ENCODE measurements at places on chromosomes 5 and 9.

DNA sequence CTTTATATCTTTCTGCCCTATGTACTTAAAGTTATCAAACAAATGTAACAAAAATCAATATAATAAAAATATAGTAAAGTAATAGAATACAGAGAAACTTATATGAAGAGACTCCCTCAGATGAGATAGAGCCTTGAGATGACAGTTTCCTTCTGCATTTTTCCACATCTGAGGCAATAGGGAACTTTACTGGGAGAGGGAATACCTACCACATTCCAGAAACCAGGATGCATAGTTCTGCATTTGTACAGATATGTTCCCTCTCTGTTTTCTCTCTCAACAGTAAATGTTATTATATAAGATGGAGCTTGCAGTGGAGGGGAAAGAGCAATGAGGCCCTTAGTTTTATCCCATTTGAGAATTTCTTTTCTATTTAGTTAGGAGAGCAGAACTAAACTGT lies 109.6 kb upstream of the KCNN2 start:
- no peaks in the 10 kb centered on the region for H3K36me3 ChIP-seq
- H3K4me1 ChIP-seq, result no peaks in the 10 kb centered on the region
- no peak overlapping the region for H3K4me3 ChIP-seq
- no peak for DNase-seq
- H3K27me3 ChIP-seq, result no peaks in the 10 kb centered on the region

- H3K27ac ChIP-seq, result no peak overlapping the region
- no peak for DNase-seq
- H3K4me1 ChIP-seq, result no peaks in the 10 kb centered on the region
- no peaks in the 10 kb centered on the region for H3K36me3 ChIP-seq
Observed at GRCh38 chr9:37017546-37017945, 16.5 kb downstream of the PAX5 start.

DNA sequence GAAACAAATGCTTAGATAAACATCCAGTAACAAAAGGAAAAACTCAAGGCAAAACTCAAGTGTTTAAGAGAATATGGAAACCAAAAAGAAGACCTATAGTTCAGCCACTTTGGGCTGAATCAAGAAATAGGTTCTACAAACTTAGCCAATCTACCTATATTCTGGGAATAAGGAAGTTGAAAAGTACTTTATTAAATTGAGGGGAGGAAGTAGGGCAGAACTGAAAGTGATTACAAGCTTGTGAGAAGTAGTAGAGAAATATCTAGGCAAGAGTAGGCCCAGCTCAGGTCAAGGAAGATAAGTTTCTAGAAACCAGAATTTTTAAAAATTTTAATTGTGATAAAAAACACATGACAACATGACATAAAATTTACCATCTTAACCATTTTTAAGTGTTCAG lies 384.8 kb upstream of the PCSK5 start:
- H3K36me3 ChIP-seq, result no peaks in the 10 kb centered on the region
- DNase-seq, result no peak
- no peaks in the 10 kb centered on the region for H3K4me1 ChIP-seq
- no peak overlapping the region for H3K27ac ChIP-seq

DNA sequence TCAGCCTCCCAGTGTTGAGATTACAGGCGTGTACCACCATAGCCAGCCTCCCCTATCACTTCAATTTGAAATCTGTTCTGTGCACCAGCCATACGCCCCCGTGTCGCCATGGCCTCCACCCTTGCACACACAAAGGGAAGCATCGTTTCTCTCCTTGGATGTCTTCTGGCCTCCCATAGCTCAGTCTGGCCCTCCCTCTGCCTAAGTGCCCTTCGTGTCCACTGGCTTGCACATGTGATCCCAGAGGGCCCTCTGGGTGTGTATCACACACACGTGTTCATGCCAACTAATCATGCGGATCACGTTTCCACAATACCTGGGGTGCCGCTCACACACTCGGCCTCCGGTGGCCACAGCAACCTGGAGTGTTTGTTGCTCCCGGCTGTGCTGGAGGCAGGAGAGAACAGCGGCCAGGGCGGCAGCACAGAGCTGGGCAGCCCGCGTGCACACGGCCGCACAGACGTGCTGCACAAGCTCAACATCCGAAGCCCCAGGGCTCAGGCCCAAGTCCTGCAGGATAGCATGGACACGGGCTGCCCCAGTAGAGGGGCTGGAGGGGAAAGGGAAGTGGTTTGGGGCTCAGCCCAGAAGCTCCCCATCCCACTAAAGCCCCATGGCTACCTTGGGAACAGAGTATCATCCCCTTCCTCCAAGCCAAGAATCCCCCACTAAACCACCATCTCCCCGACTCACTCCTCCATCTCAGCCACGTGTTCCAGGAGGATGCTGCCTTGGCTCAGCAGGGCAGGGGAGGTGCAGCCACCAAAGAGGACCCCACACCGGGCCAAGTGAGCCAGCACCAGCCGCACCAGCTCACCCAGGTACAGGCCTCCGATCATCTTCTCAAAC lies 10.9 kb downstream of the HK3 start:
- H3K27ac ChIP-seq, result no peak overlapping the region
- H3K27me3 ChIP-seq, result no peaks in the 10 kb centered on the region
- DNase-seq, result no peak
- H3K4me1 ChIP-seq, result peaks cover 8% of the 10 kb centered on the region
- H3K36me3 ChIP-seq, result no peaks in the 10 kb centered on the region

DNA sequence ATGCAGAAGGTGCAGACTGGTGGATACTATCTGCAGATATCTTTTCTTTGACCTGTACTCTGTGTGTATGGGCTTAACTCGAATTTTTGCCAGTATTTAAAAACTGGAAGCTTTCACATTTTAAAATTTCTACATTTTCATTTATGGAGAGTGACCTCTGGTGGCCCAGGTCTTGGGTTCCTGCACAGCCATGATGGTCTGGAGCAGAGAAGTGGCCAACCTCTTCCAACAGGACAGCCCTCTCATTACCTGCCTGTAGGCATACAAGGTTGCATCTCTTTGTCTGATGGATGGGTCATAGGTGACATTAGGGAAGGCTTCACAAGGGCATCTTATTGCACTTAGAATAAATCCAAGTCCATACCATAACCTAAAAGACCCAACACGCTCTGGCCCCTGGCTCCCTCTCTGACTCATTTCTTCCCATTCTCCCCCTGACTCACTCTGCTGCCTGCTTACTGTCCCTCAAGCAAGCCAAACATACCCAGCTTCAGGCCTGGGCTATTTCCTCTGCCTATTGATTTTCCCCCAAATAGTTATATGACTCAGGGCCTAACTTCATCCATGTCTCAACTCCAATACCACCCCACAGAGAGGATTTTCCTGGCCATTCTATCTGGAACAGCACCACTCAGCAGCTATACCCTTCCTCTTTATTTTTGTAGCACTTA lies 113.3 kb upstream of the SLC1A3 start:
- H3K4me1 ChIP-seq, result no peaks in the 10 kb centered on the region
- H3K4me3 ChIP-seq, result no peak overlapping the region
- no peak overlapping the region for H3K27ac ChIP-seq
- DNase-seq, result no peak
- H3K27me3 ChIP-seq, result peaks cover 6% of the 10 kb centered on the region

- H3K4me3 ChIP-seq, result peak overlapping the region; percentile 12
- H3K27me3 ChIP-seq, result no peaks in the 10 kb centered on the region
- DNase-seq, result no peak
- peaks cover 66% of the 10 kb centered on the region for H3K4me1 ChIP-seq
- peak overlapping the region; percentile 41 for H3K27ac ChIP-seq
Observed at GRCh38 chr5:40490464-40491111, 189.1 kb upstream of the PTGER4 start.

- H3K27me3 ChIP-seq, result no peaks in the 10 kb centered on the region
- no peaks in the 10 kb centered on the region for H3K4me1 ChIP-seq
- no peak overlapping the region for H3K4me3 ChIP-seq
- H3K27ac ChIP-seq, result no peak overlapping the region
- no peak for DNase-seq
Observed at GRCh38 chr5:147732291-147732883, 50.1 kb downstream of the JAKMIP2 start.

DNA sequence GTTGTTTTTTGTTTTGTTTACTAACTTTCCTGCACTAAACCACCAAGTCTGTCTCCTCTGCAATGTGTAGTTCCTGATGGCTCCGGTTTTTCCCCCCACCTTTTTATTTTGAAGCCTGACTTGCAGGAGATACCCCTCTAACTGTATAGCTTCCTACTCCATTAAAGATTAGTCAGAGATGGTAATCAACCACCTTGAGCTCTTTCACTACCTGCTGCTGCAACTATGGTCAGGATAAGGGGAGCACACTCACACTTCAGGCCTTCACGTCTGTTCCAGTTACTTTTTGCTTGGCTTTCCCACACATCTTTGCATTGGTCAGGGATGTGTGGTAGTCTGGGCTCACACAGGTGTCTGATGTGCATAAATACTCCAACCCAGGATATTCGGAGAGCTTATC lies 63.4 kb downstream of the NR6A1 start:
- H3K36me3 ChIP-seq, result no peaks in the 10 kb centered on the region
- H3K27me3 ChIP-seq, result peaks cover 15% of the 10 kb centered on the region
- no peak overlapping the region for H3K27ac ChIP-seq

GRCh38 chr5:2900360-2900759 lies 148.9 kb upstream of the IRX2 start:
- no peak overlapping the region for H3K27ac ChIP-seq
- H3K4me1 ChIP-seq, result no peaks in the 10 kb centered on the region
- H3K27me3 ChIP-seq, result no peaks in the 10 kb centered on the region
- no peaks in the 10 kb centered on the region for H3K36me3 ChIP-seq
- no peak overlapping the region for H3K4me3 ChIP-seq

DNA sequence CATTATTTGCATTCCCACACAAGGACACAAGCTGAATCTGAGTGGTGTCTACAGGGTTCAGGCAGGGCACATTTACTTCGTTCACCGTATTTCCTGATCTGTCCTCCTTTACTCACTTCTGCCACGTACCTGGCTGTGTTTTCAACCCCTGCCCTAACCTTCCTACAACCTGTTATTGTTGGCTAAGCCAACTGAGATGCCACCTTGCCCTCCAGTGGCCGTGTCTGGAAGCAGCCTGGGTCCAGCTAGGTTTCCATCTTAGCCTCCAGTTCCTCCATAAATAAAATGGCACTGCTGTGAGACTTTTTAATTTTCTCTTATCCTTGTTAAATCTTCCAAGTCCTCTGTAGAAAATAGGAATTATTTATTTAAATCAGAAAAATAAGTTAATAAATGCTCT lies 64.8 kb downstream of the ATP10B start:
- H3K36me3 ChIP-seq, result no peaks in the 10 kb centered on the region
- peak; percentile 21 for DNase-seq
- no peaks in the 10 kb centered on the region for H3K4me1 ChIP-seq
- H3K27ac ChIP-seq, result no peak overlapping the region
- no peak overlapping the region for H3K4me3 ChIP-seq

- no peak for DNase-seq
- H3K27ac ChIP-seq, result no peak overlapping the region
- H3K4me1 ChIP-seq, result peaks cover 5% of the 10 kb centered on the region
- no peak overlapping the region for H3K4me3 ChIP-seq
Observed at GRCh38 chr9:85216601-85217000, 525.2 kb downstream of the AGTPBP1 start.

DNA sequence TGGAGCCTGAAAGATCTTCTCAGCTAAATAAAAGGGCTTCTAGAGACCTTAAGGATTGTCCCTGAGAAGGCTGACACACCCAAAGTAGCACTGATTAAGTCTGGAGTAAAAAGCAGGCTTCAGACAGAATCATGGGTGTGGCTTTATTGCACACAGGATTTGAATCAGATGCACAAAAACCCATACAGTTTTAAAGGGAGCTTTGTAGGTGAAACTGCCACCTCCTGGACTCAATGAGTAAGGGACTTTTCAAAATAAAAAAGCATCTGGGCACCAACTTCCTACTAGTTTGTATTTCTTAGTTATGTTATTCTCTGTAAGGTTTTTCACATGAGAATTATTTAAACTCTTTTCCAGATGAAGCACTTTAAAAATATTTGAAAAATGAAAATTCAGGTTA lies 129.4 kb downstream of the EDIL3 start:
- no peaks in the 10 kb centered on the region for H3K36me3 ChIP-seq
- no peak for DNase-seq
- H3K4me1 ChIP-seq, result no peaks in the 10 kb centered on the region
- H3K27ac ChIP-seq, result no peak overlapping the region

GRCh38 chr5:40521108-40521785 lies 158.5 kb upstream of the PTGER4 start:
- H3K27ac ChIP-seq, result no peak overlapping the region
- no peak for DNase-seq
- H3K4me1 ChIP-seq, result peaks cover 14% of the 10 kb centered on the region
- no peak overlapping the region for H3K4me3 ChIP-seq
- H3K36me3 ChIP-seq, result peaks cover 24% of the 10 kb centered on the region

DNA sequence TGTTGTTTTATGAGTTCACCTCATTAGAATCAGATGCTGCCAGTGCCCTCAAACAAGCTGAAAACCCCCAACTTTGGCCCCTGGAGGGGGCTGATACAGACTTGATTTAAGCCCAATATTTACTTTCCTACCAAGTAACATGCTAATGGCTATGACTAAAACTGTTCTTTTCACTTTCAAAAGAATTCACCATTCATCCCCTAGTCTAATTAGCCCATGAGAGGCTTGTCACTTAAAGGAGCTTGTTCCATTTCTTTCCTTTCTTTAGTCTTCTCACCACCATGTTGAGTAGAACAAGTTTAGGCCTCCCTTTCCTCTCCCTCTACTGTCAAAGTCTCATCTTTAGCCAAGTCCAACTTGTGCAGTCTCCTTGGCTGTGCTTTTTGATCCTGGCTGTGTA lies 50.4 kb downstream of the EPB41L4B start:
- no peak overlapping the region for H3K27ac ChIP-seq
- H3K27me3 ChIP-seq, result peaks cover 4% of the 10 kb centered on the region
- H3K36me3 ChIP-seq, result no peaks in the 10 kb centered on the region
- no peak overlapping the region for H3K4me3 ChIP-seq
- DNase-seq, result no peak

- no peaks in the 10 kb centered on the region for H3K4me1 ChIP-seq
- no peak overlapping the region for H3K4me3 ChIP-seq
- no peaks in the 10 kb centered on the region for H3K27me3 ChIP-seq
- H3K36me3 ChIP-seq, result no peaks in the 10 kb centered on the region
- DNase-seq, result no peak
- no peak overlapping the region for H3K27ac ChIP-seq
Observed at GRCh38 chr5:53313145-53313544, 167.3 kb upstream of the FST start.

DNA sequence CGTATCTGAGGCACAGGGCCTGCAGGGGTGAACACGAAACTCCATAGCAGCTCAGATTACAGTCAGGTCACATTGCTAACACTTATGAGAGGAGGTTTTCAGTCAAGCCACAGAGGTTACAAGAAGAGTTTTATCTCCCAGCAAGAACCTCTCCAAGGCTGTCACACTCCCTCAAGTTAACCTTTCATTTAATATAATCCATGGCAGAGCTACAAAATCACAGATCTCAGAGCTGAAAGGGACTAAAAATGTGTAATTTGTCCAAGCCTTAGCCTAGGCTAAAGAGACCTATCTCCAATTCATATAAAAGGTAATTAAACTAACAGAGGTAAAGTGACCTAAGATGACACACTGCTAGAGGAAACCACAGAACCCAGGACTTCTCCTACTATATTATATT lies 57.2 kb downstream of the MLANA start:
- DNase-seq, result no peak
- H3K36me3 ChIP-seq, result peaks cover 3% of the 10 kb centered on the region
- peaks cover 38% of the 10 kb centered on the region for H3K4me1 ChIP-seq

GRCh38 chr9:130498298-130498917 lies 53.6 kb downstream of the ASS1 start:
- H3K4me3 ChIP-seq, result no peak overlapping the region
- DNase-seq, result no peak
- peaks cover 2% of the 10 kb centered on the region for H3K36me3 ChIP-seq
- H3K4me1 ChIP-seq, result no peaks in the 10 kb centered on the region
